ENCODE measurements at places on chromosomes 1 and 21.

GRCh38 chr1:228109962-228110488 is 926 bp upstream of the MRPL55 start:
- DNase-seq = no peak

GRCh38 chr1:198122693-198123092 is 34.1 kb upstream of the NEK7 start:
- DNase-seq = no peak

DNA sequence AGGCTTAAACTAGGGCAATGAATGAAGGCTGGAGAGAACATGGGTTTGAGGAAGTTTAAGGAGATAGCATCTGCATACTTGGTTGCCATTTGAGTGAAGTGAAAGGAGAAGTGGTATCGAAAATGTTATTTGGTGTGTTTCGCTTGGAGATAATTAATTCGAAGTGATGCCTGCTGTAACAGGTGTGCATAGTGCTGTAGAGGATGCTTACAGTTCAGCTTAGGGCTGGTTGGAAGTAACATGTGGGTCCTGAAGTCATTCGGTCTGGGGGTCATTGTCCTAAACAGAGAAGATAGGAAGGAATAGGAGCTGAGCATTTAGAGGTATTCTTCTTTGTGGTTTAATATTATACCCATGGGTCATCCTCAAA is 301 bp upstream of the NUDT17 start:
- no peak for DNase-seq

- no peak for DNase-seq
Observed at GRCh38 chr1:109969146-109969829, 15.3 kb upstream of the AHCYL1 start.

GRCh38 chr1:54812801-54813484 is 11.8 kb upstream of the TTC22 start:
- DNase-seq = no peak

DNA sequence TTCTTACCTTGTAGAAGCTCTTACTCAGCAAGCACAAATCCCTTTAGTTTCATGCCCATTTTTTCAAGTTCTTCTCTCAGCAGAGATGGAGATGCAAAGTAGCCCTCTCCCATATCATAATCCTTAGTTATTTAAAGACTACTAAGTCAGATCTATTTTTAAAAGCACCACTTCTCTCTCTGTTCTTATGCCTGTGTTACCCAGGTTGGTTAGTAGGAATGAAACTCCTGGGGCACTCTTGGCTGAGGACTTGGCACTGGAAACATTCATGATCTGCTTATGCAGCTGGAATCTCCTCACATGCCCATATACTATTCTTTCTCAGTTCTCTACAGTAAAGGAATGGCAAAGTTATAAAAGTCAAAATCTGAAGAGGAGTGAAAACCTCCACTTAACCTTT is 51.9 kb upstream of the PPP2R5A start:
- no peak for DNase-seq

- DNase-seq = no peak
Observed at GRCh38 chr1:155140630-155140953, 261 bp upstream of the DPM3 start.

- DNase-seq = no peak
Observed at GRCh38 chr1:214823311-214824117, 220.5 kb downstream of the CENPF start.

- no peak for DNase-seq
Observed at GRCh38 chr1:233597489-233597901, 16.4 kb upstream of the KCNK1 start.

DNA sequence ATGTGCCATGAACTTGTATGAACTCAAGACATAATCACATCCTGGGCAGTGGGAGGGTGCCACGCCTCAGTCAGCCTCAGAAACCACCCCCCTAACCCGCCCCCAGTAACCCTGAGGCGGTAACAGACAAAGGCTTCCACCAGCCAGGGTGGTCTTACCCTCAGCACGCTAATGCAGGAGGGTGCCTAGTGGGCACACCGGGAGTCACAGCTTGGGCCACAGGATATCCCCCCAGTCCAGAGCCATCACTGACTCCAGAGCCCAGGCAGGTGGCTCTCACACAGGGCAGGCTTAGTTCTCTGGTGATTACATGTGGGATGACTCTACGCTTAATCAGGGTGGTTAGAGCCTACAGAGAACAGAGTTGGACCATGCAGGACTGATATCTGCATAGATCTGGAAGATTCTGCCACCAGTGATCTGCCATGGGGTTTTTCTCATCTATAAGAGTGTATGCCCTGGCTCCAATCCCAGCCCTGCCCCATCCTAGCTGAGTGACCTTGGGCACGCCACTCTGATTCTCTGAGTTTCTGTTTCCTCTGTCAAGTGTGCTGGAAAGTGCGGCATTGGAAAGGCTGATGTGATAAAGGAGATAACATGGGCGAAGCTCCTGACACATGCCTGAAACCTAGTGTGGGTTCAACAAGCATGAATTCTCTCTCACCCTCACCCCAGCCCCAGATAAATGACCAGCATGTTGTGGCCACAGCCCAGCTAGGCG is 27.3 kb downstream of the OPTC start:
- DNase-seq = no peak

DNA sequence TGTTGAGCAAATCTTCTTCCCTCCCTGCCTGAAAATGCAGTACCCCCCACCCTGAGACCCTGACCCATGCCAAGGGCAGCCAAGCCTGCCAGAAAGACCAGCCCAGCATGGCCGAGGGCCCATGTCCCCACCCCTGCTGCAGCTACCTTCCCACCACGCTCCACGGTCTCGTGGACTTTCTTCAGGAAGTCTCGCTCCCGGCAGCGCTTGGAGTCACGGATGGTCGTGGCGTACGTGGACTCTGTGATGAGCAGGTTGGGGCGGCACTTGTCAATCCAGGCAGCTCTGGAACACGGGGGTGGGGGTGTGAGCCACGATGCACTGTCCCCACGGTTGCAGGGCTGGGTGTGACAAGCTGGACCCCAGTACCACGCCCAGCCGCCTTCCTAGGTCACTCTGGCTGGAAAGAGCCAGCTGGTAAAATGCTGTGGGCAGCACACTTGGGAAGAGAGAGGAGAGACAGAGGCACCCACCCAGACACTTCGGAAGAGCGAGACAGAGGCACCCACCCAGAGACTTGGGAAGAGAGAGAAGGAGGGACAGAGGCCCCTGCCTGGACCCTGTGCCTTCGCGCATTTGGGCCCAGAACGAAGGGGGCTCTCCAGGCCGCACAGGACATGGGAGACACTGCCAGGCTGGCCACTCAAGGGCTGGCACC is 6.4 kb downstream of the PUSL1 start:
- no peak for DNase-seq

DNA sequence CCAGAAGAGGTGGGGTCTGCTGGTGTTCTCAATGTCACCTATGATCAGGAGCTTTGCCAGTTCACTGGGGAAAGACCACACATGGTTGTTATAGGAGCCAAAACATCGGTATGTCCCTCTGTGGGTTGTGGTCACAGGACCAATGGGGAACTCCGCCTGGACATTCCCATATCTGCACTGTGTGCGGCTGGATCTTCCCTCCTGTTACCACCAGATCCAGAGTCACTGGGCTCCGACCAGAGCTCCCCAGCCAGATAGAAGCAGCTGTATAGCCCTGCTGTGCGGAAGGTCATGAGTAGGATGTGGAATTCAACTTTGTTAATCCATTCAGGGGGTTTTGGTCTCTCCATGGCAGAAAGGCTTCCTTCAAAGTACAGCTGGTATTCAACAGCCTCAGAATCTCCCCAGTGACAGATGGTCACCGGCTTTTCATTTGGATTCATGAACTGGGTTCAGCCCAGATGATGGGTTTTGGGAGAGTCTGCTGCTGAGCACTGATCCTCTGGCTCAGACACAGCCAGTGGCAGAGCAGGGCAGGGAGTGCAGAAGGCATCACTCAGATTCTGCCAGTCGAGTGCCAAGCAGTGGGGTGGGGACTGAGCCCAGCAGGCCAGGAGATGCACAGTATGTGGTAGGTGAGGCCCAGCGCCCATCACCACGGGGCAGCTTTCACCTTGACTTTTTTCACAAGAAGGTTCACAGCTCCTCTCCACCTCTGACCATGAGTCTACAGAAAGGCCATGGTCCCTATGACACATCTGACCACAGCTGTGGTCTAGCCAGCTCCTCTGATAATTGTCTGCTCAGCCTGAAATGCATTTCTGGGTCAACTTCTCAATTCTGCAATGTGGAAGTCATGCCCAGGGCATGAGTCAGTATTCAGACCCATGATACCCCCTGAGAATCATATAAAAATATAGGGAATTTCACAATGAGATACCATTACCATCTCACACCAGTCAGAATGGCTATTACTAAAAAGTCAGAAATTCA is 2.9 kb upstream of the SHCBP1L start:
- DNase-seq = no peak

- no peak for DNase-seq
Observed at GRCh38 chr1:40783001-40783905, at the start of gene KCNQ4. Gene KCNQ4, plus strand, starts transcription at chr1:40783787. Its CDS starts 307 bp downstream, at chr1:40784094.

DNA sequence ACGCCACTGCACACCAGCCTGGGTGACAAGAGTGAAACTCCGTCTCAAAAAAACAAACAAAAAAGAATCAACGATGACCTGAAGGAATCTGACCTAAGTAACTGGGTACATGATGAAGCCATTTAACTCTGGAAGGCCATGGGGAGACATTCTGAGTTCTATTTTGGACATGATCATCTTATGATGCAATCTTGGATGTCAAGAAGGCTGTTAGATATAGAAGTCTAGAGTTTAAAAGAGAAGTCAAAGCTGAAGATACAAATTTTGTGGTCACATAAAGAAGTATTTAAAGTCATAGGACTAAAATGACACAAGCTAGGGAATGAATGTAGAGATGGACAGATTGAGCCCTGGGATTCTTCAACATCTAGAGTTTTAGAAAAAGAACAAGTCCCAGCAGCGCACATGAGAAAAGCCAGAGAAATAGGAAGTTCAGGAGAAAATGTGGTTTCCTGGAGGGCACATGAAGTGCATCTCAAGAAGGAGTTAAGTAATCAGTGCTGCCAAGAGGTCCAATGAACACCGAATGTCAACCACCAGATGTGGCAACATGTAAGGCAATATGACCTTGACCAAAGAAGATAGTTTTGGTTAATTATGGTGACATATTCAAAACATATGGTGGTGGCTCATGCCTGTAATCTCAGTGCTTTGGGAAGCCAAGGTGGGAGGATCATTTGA is 26.8 kb downstream of the ELK4 start:
- DNase-seq = no peak

- DNase-seq = no peak
Observed at GRCh38 chr1:11505591-11506538, 26.9 kb downstream of the DISP3 start.

DNA sequence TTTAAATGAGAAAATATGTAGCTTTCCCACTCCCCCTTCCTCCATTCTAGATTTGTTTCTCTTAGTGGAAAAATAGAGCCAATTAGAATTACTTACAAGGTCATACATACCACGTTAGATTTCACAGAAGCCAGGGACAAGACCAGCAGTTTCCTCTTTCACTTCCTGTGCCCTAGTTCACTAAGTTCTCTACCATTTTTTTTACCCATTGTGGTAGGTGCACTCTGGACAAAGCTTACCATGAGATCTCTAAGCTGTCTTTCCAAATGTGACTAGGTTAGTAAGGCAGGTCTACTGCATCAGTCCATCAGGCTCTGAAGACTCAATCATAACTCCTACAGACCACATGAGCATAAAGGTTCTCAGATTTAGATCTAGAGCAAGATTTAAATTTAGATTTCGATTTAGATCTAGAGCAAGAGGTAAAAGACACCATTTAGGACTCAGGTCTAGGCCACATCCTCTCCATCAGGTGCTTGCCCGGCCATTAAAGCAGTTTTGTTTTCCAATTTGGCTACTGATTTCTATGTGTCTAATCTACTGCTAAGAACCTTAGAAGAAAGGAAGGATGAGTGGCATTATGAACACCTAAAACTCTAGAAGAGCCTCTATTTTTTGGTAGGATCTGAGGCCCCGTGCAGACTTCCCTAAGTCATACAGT is 235.3 kb downstream of the FAF1 start:
- DNase-seq = no peak

DNA sequence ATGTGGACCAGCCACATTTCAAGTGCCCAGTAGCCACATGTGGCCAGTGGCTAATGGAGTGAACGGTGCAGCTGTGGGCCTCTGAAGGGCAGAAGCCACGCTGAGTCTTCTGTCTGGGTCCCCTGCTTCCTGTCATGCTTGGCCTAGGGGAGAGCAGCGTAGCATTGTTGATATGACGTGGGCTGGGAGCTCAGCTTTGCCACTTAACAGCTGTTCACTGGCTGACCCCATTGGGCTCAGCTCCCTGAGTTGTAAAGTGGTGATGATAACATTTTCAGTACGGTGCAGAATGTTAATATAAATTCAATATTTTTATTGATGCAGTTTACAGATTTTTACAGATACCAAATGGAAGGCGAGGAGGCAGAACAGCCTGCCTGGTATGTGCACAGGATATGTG is 4.5 kb downstream of the PODN start:
- DNase-seq = no peak

- peak; percentile 4 for DNase-seq
Observed at GRCh38 chr1:84298684-84299535, 2.6 kb upstream of the SAMD13 start.

- DNase-seq = no peak
Observed at GRCh38 chr21:41662761-41663160, 104.1 kb downstream of the RIPK4 start.

DNA sequence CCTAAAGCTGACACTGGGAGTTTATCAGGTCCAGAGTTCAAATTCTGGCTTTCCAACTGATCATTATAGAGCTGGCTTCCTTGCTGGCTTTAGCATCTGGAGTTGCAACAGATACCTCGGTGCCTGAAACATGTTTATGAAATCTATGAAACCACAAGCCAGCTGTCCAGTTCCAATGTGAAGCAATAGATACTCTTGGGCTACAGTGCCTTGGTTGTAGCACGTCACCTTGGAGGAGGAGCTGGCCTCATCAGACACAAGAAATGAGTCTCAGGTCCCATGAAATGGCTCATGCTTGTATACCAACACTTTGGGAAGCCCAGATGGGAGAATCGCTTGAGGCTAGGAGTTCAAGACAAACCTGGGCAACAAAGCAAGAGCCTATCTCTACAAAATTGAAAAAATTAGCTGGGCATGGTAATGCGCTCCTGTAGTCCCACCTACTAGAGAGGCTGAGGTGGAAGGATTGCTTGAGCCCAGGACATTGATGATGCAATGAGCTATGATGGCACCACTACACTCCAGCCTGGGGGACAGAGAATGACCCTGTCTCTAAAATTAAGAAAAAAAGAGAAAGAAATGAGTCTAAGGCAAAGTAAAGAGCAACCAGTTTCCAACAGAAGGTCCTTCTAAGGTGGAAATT is 132.5 kb upstream of the ZNF648 start:
- no peak for DNase-seq

GRCh38 chr1:44707112-44707881 is 23.7 kb downstream of the RNU5D-1 start:
- DNase-seq = no peak

GRCh38 chr1:101295209-101295608 is 58.4 kb downstream of the S1PR1 start:
- DNase-seq = no peak

DNA sequence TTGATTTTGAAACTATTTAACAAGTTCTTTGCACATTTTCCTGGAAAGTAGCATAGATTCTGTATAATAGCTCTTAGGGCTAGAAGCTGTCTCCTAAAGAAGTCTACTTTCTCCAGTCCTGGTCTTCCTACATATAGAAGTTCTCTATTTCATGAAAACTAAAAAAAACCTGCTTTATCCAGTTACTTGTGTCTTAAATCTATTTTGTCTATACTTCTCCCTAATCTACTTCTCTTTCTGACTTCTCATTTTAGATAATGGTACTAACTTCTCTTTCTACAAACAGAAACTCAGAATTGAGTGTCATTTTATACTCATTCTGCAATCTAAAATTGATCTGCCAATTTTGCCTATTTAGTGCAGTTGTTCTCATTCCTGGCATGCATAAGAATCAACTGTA is 28.7 kb downstream of the PDE4B start:
- DNase-seq = no peak

- no peak for DNase-seq
Observed at GRCh38 chr1:31866450-31867032, 50.7 kb upstream of the SPOCD1 start.

All from stimulated activated CD4-positive, alpha-beta T cell treated with anti-CD3 and anti-CD28 coated beads, Interleukin-1b, Interleukin-23, amount 100 ng/mL, for 48 hours (primary cell).